A549 treated with AZD2906 at 1 μM for 4 hours (cell line): ENCODE measurements at places on chromosomes 7 and 10. TPM values are rescaled to one million over a fixed set of nuclear protein-coding genes. Genes with fewer than 3 reads are reported as not detected.

Gene FAM131B
- total RNA-seq = 0.28 to 0.40 TPM (median 0.37 TPM) in 5 replicates

Gene UBN2
- total RNA-seq = 2.4 to 3.1 TPM (median 2.6 TPM) in 5 replicates

Gene PLAC9
- 0.16 to 0.30 TPM (median 0.17 TPM) in 3 of 5 replicates, not detected in the others for total RNA-seq

Gene BTAF1
- total RNA-seq = 9.6 to 13.4 TPM (median 12.3 TPM) in 5 replicates

Gene ZNF365
- total RNA-seq = 0.83 to 1.00 TPM (median 0.91 TPM) in 5 replicates

Gene GPR85
- total RNA-seq = not detected in 5 replicates

Gene FEZF1
- total RNA-seq = not detected in 5 replicates

Gene ETV1
- 1.8 to 2.6 TPM (median 2.1 TPM) in 5 replicates for total RNA-seq

Gene TFPI2
- 208 to 310 TPM (median 225 TPM) in 5 replicates for total RNA-seq

Gene PDE1C
- total RNA-seq = 2.5 to 3.7 TPM (median 2.8 TPM) in 5 replicates

Gene ZMIZ1
- total RNA-seq = 32.5 to 39.7 TPM (median 38.6 TPM) in 5 replicates

Gene MAGI2
- total RNA-seq = 0.29 to 0.53 TPM (median 0.48 TPM) in 5 replicates

Gene TSPAN12
- total RNA-seq = 0.25 to 0.48 TPM (median 0.34 TPM) in 5 replicates

Gene LRRC4
- not detected in 5 replicates for total RNA-seq

Gene BLVRA
- total RNA-seq = 71.9 to 86.5 TPM (median 74.9 TPM) in 5 replicates

Gene ATP6V0A4
- total RNA-seq = 0.13 to 0.29 TPM (median 0.21 TPM) in 5 replicates

Gene ABCF2
- total RNA-seq = 59.8 to 64.2 TPM (median 62.4 TPM) in 5 replicates

Gene PON1
- total RNA-seq = 0.52 to 1.6 TPM (median 0.97 TPM) in 5 replicates

Gene FRMPD2
- 0.06 to 0.11 TPM (median 0.08 TPM) in 3 of 5 replicates, not detected in the others for total RNA-seq

Gene CRPPA
- total RNA-seq = 0.51 to 0.65 TPM (median 0.60 TPM) in 5 replicates

Gene CUZD1
- 1.2 to 1.5 TPM (median 1.3 TPM) in 5 replicates for total RNA-seq

Gene OR6V1
- not detected in 5 replicates for total RNA-seq

Gene CNPY1
- total RNA-seq = not detected in 5 replicates

Gene P4HA1
- total RNA-seq = 17.0 to 29.3 TPM (median 20.6 TPM) in 5 replicates

Gene EBLN1
- total RNA-seq = 0.05 to 0.09 TPM in 2 of 5 replicates, not detected in the others

Gene ZRANB1
- 7.6 to 10.2 TPM (median 9.0 TPM) in 5 replicates for total RNA-seq

Gene POLR2J2
- 0.23 to 0.46 TPM (median 0.26 TPM) in 5 replicates for total RNA-seq

Gene FOXI2
- not detected in 5 replicates for total RNA-seq
